ENCODE measurements at places on chromosomes 12 and 14.
A peak's percentile ranks its signal among the peaks of the same experiment; 100 is the strongest.

DNA sequence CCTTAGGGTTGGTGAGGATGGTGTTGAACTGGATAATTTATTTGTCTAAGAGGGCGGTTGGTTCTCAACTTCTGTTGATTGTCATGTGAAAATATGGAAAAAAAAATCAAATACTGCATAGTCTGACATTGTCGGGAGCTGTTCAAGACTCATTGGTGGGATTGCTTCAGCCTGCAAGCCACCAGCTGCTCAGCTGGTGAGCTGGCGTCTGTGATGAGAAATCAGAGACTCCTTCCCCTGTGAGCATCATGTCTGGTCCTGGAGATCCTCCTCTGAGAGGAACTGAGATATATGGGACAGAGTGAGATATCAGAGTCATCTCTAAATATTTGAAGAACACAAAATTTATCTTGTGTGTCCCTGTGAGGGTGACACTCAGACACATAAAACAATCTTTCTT, 49.9 kb downstream of the TRIM9 start:
- DNase-seq = no peak

- DNase-seq = no peak
These were observed 47.4 kb upstream of the POC1B start for GRCh38 chr12:89573051-89573810.

- no peak for DNase-seq
These were observed 385.6 kb downstream of the SYT1 start for GRCh38 chr12:79250186-79250585.

- no peak for DNase-seq
These were observed 2.4 kb upstream of the GALNT8 start for GRCh38 chr12:4717806-4718205.

DNA sequence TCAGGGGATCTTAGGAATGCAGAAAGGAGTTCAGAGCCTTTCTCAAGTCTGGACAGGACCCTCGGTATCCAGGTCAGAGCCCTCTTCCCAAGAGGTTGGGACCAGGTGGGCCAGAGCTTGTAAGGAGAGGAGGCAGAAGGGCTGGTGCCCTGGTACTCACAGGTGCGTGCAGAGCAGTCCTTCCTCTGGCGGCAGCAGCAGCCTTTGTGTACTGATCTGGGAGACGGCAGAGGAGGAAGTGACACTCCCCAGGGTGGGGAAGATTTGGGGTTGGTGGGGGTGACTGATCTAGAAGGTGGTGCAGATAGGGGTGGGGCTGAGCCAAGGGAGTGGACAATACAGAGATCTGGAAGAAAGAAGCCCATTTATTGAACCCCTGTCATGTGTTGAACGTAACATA, at the start of gene ITGB7:
ITGB7 (minus strand) TSS at position 210 of the 400 bp plus-strand sequence. CDS start 6,808 bp downstream, outside the sequence.
- DNase-seq = no peak

DNA sequence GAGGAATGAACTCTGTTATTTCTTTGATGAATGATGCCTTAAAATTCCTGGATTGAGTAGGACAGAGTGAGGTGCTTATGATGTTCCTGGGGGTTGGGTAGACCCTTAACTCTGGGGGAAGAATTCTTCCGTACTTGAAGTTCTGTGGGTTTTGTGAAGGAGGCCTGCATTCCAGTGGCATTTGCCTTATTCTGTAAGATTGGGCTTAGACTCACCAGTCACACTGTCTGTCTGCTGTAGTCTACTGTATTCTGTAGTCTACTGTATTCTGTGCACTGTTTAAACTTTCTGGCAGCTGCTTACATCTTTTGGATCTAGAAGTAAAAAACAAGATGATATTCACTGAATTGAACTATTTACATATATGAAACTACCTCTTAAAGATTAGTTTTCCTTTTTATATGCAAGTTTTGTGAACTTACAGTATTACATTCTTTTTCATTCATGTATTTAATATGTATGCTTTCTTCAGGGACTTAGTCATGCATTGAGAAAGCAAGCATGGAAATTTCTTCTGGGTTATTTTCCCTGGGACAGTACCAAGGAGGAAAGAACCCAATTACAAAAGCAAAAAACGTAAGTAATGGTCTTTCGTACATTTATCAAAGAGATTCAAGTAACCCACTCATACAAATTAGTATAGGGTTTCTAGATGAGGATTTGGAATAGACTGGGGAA, 42.3 kb upstream of the TPH2 start:
- no peak for DNase-seq

DNA sequence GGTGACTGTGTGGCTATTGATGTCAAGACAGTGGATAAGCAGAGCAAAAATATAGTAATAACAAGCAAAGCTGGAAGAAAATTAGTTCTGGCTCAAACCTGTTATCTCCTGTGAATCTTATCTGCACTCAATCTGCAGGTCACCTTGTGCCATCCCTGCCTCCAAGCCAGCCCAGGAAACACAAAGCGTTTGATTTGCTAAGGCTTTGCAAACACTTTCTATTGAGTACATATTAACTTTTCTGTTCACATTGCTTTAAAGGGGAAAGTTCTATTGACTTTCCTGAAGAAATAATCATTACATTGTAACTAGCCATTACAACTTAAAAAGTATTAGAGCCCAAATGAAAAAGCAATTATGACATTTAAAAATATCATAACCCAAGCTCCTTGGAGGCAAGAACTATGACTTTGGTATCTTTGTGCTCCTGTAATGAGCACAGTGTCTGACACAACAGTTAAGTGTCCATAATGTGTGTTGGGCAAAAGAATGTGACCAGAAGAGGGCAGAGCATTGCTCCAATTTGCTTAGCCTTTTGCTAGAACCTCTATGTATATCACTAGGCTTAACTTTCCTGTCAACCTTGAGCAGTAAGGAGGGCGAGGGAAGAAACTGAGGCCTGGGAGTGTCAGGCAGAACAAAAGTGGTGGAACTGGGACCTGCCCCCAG, 24.7 kb downstream of the SERPINA3 start:
- DNase-seq = no peak

DNA sequence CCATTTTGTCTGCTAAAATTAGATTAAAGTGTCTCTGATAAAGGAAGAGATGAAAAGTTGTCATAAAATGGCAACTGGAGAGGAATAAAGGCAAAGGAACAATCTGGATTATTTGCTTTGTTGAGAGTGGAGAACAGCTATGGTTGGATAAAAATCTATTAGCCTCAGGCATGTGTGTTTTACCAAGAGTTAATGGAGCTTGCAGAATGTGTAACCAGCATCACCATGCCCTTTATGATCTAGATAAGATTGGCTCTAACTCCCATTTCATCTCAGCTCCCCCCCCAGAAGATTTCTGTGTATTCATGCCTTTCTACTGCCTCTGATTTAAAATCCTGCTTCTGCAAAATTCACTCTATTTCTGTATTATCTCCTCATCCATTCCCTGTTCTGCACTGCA, 93.8 kb downstream of the GALC start:
- DNase-seq = no peak

GRCh38 chr14:36916668-36917067, 255.0 kb downstream of the PAX9 start:
- no peak for DNase-seq

DNA sequence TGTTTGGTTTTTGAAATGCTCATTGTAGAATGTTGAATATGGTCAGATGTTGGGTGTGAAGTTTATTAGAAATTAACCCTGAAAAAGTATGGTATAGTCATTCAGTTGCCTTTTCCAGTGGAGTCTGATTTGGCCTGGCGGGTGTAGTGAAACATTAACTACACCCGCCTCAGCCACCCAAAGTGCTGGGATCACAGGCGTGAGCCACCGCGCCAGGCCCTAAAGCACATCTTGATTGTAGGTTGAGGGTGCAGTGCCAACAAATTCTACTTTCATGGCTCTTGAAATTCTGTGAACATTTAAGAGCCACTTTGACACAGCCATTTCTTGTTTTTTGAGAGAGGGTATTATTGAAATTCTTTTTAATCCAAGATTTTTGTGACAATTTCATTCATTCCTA, 624.9 kb downstream of the DIO2 start:
- DNase-seq = no peak

- DNase-seq = peak; percentile 70
These were observed 2.1 kb downstream of the LUM start for GRCh38 chr12:91109148-91109564.

DNA sequence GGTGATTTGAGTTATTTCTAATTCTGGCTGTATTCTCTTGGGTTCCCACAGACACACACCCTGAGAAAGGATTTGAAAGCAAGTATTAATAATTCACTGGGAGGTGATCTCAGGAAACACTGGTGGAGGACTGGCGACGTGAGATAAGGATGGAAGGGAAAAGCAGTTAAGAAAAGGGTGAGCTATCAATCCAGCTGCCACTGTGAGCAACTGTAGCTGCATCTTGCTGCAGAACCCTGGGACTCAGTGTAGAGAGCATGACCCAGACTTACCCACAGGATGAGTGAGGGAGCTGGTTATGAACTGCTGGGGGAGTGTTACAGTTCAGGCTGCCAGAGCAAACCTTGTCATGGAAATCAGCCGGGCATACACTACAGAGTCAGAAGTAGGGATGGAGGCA, 71.9 kb downstream of the RESF1 start:
- no peak for DNase-seq

DNA sequence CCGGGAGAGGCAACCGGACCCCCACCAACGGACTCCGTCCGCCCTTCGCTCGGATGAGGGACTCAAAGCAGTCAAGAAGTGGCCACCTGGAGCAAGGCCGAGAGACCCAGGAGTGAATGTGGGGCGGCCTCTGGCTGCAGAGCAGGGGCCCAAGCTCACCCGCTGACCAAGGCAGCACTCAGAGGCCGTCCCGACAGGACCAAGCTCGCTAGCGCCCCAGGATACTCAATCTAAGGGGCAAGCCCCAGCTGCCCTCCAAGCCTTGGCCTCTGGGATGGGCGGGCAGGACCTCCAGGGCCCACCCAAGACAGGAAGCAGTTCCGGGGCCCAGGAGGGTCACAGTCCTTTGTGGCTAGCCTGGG, 936 bp downstream of the AKT1 start:
- DNase-seq = no peak

GRCh38 chr12:33825986-33826602, 196.2 kb upstream of the ALG10 start:
- DNase-seq = no peak

DNA sequence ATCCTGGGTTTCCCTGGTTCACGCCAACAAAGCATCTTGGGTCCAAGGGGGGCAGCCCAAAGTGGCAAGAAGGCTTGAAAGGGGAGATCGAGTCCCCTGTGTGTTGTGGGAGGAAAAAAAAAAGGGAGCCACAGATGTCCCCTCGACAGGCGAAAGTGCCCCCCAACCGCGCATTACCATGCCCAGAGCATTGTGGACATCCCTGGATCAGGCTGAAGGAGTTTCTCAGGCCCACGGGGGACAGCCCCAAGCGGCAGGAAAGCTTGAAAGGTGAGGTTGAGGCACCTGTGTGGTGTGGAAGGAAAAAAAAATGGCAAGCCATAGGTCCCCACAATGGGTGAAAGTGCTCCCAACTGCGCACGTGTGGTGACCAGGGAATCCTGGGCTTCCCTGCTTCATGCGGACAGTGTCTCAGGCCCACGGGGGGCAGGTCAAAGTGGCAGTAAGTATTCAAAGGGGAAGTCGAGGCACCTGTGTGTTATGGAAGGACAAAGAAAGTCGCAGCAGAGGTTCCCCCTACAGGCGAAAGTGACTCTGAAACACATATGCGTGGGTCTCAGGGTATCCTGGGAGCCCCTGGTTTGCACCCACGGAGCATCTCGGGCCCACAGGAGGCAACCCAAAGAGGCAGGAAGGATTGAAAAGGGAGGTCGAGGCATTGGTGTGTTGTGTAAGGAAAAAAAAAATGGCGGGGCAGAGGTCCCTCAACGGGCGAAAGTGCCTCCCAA, 580.1 kb downstream of the ALG10 start:
- DNase-seq = no peak

DNA sequence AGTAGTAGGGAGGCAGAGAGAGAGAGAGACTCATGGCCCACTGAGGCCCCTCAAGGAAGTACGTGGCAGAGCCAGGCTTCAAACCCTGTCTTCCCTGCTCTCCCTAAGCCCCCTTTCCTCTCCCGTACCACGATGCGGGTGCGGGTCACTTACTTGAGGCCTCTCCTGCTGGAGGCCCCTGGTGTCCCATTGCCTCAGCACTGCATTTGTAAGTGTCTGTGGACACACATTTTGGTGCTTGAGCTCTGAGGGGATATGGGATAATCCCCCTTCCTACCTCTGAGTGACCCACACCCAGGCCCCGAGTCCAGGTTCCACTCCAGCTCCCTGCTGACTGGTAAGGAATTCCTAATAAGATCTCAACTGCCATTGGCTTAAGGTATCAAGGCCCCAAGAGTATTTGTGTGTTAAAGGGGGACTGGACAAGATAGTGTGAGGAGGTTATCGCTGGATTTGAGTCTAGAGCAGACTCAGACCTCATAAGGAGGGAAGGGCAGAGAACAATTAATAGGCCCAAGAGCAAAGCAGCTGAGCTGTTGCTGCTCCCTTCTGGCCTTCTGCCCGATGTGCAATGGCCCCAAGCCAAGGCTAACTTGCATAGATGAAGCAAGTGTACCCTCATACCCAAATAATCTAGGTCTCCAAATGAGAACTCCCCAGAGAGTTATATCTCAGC, 71.9 kb downstream of the CRACR2A start:
- no peak for DNase-seq

GRCh38 chr12:98154850-98155249, 360.5 kb upstream of the TMPO start:
- no peak for DNase-seq

- DNase-seq = no peak
These were observed 143.4 kb upstream of the NAV3 start for GRCh38 chr12:77687321-77687720.

DNA sequence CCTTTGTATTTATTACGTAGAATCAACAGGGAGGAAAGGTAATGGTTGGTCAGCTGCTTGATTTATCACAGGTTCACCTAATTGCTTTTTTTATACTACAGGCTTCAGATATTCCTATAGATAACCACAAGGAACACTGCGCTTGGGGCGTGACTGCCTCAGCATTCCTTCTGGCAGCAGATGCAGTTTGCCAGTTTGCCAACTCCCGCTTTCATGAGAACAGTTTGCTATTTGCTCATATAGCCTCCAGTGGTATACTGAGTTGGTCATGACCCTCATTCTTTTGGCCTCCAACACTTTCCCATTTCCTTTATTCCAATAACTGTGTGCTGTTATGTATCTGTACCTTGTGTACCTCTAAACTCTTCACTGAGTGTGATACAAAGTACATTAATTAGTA, 38.6 kb upstream of the ACSM4 start:
- DNase-seq = no peak

DNA sequence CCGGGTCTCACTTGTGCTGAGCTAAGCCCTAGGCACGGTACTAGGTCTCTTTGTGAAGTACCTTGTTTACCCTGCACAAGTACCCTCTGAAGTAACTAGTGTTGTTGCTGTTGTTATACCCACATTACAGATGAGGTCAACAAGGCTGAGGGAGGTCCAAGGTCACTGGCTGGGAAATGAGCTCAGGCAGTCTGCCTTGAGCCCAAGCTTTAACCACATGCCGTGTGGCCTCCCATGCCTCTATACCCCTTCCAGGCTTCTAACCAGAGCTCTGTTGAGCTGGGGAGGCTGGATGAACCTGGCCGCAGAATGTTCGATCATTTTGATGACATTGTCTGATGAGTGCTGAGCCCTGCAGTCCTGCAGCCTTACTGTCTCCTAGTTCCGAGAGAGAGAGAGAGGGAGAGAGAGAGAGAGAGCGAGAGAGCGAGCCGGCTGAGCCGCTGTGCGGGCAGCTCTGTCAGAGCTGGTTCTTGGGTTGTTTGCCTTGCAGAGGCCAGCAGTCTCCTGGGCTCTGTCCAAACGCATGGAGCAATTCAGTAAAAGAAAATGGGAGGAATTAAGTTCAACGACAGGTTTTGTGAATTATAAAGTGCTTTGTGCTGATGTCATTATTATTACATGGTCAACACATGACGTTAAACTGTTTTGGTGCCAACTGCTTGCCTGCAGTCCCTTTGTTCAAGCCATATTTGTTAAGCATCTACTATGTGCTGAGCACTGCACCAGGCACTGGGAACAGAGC, 13.1 kb downstream of the JDP2 start:
- no peak for DNase-seq

Data from omental fat pad (tissue), 4 donors.